ENCODE measurements at places on chromosomes 5 and 9.

DNA sequence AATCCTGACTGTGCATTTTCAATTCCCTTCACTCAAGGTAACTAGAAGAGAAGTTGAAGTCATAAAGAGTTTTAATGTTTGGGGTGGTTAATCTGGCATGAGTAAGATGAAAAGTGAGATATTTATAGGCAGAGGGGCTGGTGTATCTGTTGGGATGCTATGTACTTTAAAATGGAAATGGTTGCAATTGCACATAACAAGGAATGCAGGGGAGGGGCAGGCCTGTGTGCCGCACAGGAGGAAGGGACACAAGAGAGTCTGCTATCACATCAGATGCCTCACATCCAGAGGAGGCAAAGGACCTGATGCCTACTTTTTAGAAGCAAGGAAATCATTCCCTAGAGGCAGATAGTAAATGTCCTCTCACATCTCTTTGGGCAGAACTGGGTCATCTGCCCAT lies 55.5 kb upstream of the OSMR start:
- no peak for DNase-seq

DNA sequence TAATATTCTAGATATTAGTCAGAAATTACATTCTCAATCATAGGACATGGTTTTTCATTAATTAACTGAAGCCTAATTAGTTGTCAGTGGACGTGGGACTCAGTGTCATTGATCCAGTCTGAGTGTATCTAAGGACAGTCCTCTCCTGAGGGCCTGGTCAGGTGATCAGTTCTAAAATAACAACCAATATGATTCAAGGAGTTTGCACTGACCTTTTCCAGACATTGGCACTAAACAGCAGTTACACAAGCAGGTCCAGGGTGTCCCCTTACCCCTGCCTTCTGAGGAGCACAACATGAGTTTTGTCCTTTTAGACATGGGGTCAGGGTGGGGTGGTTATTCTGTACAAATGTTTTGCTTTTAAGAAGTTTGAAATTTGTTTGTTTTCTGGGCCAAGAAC lies 97.8 kb downstream of the CMYA5 start:
- DNase-seq, result no peak

- no peak for DNase-seq
Measured at GRCh38 chr5:124252191-124252638, 494.2 kb downstream of the ZNF608 start.

DNA sequence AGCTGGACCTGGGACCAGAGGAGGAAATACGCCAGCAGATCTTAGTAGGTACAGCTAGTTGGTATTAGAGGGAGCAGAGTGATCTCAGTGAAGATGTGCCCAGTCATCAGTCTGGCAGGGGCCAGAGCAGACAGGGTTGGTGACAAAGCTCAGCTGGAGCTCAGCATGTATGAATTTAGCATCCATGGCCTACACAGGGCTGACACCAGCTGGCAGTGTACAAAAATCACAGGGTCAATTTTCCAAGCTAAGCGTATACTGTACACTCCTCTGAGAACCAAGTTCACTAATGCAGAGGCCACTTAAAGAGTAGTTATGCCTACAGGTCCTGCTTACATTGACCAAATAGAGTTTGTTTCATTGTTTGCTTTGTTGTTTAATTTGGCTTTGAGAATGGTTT lies 146.6 kb downstream of the SLC24A2 start:
- DNase-seq, result no peak

DNA sequence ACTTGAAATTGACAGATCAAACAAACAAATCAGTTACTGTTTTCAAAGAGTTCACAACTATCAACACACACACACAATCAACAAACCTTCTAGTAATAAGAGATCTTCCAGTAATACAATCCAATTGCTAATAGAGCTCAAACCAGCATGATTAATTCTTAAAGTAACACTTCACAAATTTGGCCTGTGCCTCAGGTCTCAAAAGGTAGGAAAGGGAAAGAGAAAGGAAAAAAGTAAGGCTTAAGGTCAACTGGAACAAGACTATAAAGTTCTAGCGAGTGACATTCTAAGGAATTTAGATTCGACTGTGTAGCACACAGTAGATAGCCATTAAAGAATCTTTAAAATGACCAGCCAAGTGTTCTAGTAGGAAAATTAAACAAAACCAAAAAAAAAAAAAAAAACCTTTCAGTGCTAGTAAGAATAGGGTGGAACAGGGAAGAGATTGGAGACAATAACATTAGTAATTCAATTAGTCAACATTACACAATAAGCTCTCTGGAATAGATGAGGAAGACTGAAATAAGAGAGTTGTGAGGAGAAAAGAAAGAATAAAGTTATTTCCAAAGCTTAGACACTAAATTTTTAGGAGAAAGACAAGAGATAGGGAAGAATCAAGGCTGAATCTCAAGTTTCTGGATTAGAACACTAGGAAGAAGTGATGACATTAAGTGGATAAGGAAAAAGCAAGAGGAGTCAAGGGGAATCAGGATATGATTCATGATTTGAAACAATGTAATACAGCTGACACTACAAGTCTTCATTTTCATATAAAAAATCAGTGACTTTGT lies 86.1 kb downstream of the FBXL17 start:
- no peak for DNase-seq

DNA sequence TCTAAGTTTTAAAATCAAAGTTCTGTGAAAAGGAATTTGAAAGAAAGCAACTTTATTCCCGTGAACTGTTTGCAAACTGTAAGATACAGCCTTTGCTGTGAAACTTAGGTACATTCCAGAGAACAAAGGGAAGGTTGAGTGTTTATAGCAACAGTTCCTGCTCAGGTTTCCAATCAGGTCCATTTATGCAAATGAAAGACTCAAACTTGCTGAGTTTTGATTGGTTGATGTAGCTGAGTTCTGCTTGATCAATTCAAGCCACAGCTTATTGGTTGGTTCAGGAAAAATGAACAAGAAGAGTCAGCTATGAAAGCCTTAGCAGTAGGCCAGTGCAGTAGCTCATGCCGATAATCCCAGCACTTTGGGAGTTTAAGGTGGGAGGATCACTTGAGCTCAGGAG lies 37.9 kb downstream of the SLC27A6 start:
- DNase-seq, result no peak

DNA sequence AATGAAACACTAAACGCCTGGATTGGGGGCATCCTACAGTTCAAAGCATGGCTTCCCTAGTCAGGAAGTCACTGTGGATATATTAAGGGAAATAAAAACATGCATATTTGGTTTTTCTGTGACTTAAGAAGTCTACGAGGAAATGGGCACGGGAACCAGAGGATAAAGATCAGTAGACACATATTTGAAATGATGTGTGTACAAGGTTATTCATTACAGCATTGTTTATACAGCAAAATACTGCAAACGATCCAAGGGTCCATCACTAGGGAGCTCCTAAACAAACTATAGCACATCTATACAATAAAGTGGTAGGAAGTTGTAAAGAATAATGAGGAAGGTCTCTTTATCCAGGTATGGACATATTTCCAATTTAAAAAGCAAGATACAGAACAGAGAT lies 71.8 kb downstream of the EFNA5 start:
- no peak for DNase-seq

GRCh38 chr9:105712773-105713172 lies 18.4 kb downstream of the TMEM38B start:
- DNase-seq, result no peak

DNA sequence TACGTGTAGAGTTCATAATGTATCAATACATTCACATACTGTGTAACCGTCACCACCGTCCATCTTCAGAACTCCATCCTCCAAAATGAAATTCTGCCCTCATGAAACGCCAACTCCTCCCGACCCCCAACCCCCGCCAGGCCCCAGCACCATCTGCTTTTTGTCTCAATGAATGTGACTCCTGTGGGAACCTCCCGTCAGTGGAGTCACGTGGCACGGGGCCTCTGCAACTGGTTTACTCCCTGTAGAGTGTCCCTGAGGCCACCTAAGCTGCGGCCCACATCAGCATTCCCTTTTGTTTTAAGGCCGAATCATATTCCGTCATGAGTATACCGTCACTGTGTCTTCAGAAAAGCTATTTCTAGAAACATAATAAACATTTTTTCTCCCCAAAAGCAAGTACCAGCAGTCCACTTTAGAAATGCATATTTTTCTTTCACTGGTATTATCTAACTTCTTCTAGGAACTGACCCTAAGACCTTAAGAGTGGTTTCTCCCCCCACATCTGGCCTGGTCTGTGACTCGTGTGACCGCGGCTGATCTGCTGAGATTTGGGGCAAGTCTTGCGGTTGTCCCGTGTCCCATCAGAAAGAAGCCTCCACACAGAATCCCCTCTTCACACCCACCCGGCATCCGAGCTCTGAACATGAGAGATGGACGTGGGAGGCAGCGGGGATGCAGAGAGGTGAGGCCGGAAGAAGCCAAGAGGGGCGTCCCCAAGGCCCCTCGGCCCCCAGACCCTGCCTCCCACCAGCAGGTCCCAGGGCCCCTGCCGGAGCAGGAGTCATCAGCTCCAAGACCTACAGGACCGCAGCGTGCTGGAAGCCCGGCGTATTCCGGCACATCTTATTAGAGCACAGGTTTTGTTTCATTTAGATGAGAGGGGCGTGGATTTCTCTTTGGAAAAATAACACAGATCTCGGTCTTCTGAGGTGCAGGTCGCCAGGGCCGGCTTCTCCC lies 38.3 kb downstream of the SLC6A3 start:
- DNase-seq, result no peak

DNA sequence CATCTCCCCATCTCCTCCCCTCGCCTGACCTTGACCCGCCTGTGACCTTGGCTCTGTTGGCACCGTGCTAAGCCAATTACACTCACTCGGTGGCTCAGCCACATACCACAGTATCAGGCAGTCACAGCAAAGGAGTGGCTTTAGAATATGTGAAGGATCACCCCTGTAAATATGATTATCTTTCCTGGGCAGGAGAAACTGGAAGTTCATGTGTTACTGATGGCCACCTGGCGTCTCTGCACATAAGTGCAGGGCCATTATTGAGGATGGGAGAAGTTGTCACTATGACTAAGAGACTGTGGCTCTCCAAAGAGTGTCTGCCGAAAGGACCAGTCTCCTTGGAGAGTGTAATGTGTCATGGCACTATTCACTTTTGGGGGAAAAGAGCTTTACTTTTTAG lies 116.9 kb upstream of the S1PR3 start:
- DNase-seq, result no peak

DNA sequence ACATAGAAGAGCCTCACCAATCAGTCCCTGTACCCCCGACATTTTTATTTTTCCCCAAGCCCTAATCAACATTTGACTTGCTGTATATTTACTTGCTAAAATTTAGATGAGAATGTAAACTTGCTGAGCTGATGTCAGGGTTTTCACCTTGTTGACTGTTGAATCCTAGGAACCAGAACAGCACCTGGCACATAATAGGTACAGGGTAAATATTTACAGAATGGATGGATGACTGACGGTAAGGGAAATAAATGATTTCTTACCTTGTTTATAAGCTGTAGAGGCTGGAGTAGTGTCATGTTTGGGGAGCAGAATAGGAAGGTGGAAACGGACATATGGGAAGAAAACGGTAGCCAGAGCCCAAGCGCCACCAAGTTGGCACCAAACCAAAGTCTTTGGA lies 107.0 kb upstream of the NUDT12 start:
- DNase-seq, result no peak

- no peak for DNase-seq
Measured at GRCh38 chr5:11681796-11682195, 222.4 kb downstream of the CTNND2 start.

DNA sequence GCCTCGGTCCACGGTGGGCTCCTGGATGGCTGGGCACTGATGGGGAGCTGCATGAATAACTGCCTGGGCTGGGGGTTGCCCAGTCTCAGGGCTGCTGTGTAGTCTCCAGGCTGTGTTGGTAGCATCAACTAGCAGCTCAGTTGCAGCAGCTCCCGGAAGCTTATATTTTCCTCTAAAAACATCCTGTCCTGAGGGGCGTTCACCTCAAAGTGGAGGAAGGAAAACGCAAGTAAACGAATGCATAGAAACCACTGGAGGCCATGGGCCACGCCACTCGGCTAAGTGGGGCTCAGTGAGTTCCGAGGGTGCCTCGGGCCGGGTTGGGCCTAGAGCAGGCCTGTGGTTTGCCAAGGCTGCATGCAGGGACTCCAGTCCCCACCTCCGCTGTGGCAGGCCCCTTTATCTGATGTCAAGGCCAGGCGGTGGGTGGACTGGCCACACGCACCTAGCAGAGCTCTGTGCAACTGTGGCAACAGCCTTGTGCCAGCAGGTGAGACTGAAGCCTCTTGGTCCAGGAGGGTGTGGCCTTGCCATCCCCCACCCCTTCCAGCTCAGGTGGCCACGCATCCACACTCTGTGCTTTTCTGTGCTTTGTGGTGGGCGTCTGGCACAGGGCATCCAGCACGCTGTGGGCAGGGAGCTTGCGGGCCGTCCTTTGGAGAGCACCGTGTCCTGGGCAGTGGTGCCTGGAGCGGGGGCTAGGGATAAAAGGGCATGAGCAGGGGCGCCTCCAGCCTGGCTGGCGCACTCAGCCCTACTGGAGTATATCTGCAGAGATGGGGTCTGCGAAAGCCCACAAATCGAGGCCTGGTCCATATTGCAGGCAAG lies 15.1 kb downstream of the TCF7 start:
- DNase-seq, result no peak

GRCh38 chr5:95727764-95728191 lies 3.4 kb upstream of the RHOBTB3 start:
- no peak for DNase-seq

- no peak for DNase-seq
Measured at GRCh38 chr5:100615362-100615761, 80.2 kb downstream of the FAM174A start.

DNA sequence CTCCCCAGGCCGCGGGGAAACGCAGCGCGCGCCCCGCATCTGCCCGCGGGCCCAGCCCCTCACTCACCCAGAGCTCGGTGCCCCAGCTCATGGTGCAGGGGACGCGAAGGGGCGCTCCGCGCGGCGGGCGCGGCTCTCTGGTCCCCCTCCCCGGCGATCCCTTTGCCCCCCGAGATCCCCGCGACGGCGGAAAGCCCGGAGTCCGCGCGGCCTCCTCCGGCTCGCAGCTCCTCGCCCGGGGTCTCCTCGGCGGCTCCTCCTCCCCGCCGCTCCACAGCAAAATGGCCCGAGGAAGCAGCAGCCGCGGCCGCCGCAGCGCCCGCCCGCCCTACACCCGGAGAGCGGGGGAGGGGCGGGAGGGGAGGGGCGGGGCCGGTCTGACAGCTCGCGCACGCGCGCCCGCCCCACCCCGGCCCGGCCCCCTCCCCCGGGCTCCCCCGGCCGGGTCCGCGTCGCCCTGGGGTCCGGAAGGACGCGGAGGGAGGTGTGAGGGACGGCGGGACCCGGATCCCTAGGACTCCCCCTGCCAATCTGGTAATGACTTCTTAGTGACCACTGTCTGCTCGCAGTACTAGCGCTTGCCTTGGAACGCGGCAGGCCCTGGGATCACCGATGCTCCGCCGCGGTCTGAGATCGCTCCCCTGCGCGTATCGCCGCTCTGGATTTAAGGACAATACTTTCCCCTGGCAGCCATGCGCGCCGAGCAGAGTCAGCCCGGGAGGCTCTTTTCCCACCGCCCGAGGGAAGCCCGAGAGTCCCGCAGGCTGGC lies at the start of gene FNBP1:
Gene FNBP1 (minus strand): TSS at position 305 of the 769 bp plus-strand sequence. CDS start 214 bp downstream, at position 91.
- peak; percentile 65 for DNase-seq

GRCh38 chr9:117116084-117116483 lies 298.8 kb downstream of the ASTN2 start:
- DNase-seq, result no peak

- DNase-seq, result peak; percentile 73
Measured at GRCh38 chr5:153964880-153965645, 73.6 kb downstream of the FAM114A2 start.

GRCh38 chr5:109177227-109177626 lies 232.5 kb downstream of the PJA2 start:
- no peak for DNase-seq

GRCh38 chr5:66333192-66333591 lies 189.1 kb downstream of the SREK1 start:
- no peak for DNase-seq

- no peak for DNase-seq
Measured at GRCh38 chr9:25773805-25774204, 95.6 kb upstream of the TUSC1 start.

Measured in Calu3 (cell line).